ENCODE measurements at places on chromosomes 7 and 10. TPM values are rescaled to one million over a fixed set of nuclear protein-coding genes. Genes with fewer than 3 reads are reported as not detected.

Gene MICALL2
- 4.7 TPM for total RNA-seq

Gene PKD1L1
- total RNA-seq = 0.25 TPM

Gene OR6B1
- total RNA-seq = not detected

Gene PDK4
- total RNA-seq = 6.4 TPM

Gene NODAL
- 2.0 TPM for total RNA-seq

Gene AKR1C8
- total RNA-seq = not detected

Gene ENO4
- total RNA-seq = 1.2 TPM

Gene KLF6
- 79.4 TPM for total RNA-seq

Gene POLR2J
- total RNA-seq = 7.9 TPM

Gene ANKRD61
- not detected for total RNA-seq

Gene LRRN3
- 87.5 TPM for total RNA-seq

Gene GPR15LG
- not detected for total RNA-seq

Gene LFNG
- total RNA-seq = 6.6 TPM

Gene LRIT1
- total RNA-seq = not detected

Gene MBL2
- total RNA-seq = not detected

Gene LRRC4
- total RNA-seq = 13.5 TPM

Gene AP3M1
- total RNA-seq = 33.4 TPM

Gene GNAT3
- not detected for total RNA-seq

Gene ZNF33B
- 33.4 TPM for total RNA-seq

Gene OR6V1
- not detected for total RNA-seq

Gene KIN
- total RNA-seq = 8.1 TPM

Gene CRTAC1
- 6.6 TPM for total RNA-seq

Gene FRMPD2
- total RNA-seq = 4.2 TPM

Gene TAS2R41
- total RNA-seq = not detected

Gene PRKAG2
- total RNA-seq = 24.8 TPM

Gene RAPGEF5
- total RNA-seq = 64.7 TPM

Gene TDRD1
- 0.25 TPM for total RNA-seq

Gene MMP21
- total RNA-seq = 0.25 TPM

Gene UCN3
- not detected for total RNA-seq

Gene ANKRD30A
- total RNA-seq = not detected

Gene ZNF736
- 35.7 TPM for total RNA-seq

Gene PODXL
- 21.6 TPM for total RNA-seq

Gene MORN4
- total RNA-seq = 28.3 TPM

Gene POT1
- 41.3 TPM for total RNA-seq

Gene NRCAM
- total RNA-seq = 175 TPM

Gene MGMT
- total RNA-seq = 4.9 TPM

Gene HHEX
- total RNA-seq = 2.0 TPM

Gene OR9A2
- 0.49 TPM for total RNA-seq

Gene FGL2
- 3.2 TPM for total RNA-seq

Gene HYAL4
- not detected for total RNA-seq

Gene DAGLB
- total RNA-seq = 23.4 TPM

Gene TWIST1
- 0.74 TPM for total RNA-seq

Gene CFAP58
- total RNA-seq = 0.25 TPM

Gene C10orf53
- total RNA-seq = not detected
